ENCODE measurements at places on chromosomes 6 and 20.

GRCh38 chr6:21507811-21508210, 85.7 kb upstream of the SOX4 start:
- DNase-seq, result no peak

GRCh38 chr6:1496836-1497760, 107.7 kb downstream of the FOXF2 start:
- DNase-seq, result no peak

DNA sequence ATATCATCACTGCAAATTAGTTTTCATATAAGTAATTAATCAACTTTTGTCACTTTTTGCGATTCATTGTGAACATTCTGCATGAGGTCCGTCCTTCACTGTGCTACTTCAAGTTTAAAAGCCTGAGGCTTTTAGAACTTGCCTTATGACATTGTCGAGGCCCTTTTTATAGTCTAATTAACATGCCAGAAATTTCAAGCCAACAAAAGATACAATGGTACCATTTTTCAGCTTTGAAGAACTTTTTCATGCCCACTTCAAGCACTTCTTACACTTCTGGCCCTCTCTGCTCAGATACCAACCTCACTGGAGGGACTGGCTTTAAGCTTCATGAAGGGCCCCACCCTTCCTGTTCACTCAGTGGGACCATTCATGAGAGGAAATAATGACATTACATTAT, 323.1 kb downstream of the TPBG start:
- no peak for DNase-seq

DNA sequence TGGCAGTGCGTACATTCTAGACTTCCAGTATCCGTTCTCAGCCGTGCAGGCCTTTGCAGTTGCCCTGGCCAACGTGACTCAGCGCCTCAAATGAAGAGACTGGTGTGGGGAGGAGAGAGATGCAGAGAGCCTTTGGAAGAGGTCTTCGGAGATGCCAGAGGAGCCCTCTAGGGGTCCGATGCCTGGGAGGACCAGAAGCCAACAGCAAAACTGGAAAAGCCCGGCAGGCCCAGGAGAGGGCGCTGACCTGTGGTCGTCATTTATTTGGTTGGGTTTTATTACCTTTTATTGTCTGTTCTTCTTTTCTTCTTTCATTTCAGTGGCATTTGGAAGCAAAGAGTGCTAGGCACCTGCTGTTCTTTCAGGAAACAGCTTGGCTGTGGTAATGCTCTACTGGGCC, 53.3 kb upstream of the TMEM181 start:
- no peak for DNase-seq

GRCh38 chr20:34089175-34089479, 22.9 kb downstream of the EIF2S2 start:
- no peak for DNase-seq

DNA sequence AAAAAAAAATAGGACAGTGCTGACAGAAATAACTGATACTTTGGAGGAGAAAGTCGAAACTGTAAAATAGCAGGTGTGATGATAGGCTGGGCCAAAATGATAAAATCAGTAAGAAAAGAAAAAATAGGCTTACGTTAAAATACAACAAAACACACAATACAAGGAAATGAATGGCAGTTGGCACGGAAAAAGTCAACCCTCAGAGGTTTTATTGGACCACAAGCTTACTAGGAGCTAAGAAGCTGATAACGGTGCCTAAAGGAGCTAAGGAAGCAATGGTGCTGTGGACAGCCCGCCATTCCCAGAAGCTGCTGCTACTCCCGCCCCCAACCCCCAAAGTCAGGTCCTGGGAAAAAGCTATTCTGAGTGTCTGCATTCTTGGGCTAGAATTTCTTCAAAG, 55.9 kb upstream of the RNF146 start:
- DNase-seq, result no peak

DNA sequence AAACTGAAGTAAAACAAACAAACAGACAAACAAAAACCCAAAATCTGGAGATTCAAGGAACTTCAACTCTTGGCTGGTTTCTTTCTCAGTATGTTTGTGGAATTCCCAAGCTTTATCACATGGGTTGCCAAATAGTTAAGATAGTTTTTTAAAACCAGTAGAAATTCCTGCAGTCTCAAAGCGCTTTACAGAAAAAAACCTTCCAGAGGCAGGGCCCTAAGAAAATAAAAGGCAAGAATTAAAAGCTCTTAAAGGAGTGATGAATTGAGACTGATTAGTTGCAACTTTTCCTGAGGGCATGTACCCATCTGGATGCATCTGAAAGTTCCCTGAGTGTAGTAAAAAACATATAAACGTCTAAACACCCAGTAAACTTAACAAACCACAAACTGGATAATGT, 25.9 kb upstream of the PTCHD4 start:
- no peak for DNase-seq

- no peak for DNase-seq
Observed at GRCh38 chr20:22823119-22823518, 212.0 kb upstream of the SSTR4 start.

DNA sequence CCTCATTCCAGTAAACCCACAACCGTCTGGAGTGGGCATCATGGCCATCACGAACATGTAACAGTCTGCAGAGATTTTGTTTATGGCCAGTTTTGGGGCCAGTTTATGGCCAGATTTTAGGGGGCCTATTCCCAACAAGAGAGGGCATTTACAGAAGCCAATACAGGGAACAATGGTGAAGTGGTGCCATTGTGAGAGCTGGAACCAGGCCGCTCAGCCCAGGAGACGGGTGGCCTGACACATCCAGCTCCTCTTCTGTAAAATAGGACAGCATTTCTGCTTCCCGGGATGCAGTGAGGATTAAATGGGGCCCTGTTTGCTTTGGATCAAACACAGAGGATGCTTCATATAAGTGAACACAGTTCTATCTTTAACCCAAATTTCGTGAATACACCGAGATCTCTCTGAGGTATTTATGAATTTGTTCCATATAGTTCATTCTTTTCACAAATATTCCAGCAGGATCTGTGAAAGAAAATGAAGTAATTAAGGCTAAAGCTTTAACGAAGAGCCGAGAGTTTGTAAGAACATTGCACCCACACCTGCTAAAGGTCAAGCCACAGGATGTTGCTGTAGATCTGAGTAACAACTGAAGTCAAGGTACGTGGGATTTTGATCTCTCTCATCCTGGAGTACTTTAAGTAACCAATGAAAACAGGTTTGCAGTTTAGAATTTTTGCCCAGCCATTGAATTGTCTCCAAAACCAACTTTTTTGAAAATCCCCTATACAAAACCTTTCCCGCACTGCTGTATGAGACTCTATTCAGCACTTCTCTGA, 14.5 kb upstream of the SIRPG start:
- peak; percentile 45 for DNase-seq

DNA sequence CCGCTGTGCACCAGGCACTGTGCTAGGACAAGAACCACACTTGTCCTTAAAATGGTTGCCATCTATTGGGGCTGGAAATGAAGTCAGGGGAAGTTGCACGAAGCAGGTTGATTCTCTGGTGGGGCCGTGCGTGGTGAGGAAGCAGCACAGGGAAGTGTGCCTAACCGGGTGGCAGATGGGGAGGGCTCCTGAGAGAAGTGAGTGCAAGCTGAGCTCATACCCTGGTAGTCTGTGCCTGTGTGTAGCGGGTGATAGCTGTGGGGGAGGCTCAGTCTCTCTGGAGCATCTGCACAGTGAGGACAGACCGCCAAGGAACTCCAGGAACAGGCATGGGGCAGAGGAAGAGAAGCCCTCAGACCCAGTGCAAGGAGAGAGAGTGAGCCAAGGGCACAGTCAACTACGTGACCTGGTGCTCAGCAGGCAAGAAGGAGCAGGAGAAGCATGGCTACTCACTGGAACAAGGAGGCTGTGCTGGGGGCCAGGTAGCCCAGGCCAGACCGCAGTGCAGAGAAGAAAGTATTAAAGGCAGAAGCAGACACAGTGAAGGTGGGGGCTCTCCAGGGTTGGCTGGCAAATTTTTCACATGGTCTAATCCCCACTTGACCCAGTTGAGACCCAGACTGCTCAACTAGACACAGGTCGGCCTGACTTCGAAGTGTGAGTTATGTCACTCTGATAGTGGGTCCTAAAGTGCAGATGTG, 155.0 kb downstream of the CDH26 start:
- DNase-seq, result no peak

DNA sequence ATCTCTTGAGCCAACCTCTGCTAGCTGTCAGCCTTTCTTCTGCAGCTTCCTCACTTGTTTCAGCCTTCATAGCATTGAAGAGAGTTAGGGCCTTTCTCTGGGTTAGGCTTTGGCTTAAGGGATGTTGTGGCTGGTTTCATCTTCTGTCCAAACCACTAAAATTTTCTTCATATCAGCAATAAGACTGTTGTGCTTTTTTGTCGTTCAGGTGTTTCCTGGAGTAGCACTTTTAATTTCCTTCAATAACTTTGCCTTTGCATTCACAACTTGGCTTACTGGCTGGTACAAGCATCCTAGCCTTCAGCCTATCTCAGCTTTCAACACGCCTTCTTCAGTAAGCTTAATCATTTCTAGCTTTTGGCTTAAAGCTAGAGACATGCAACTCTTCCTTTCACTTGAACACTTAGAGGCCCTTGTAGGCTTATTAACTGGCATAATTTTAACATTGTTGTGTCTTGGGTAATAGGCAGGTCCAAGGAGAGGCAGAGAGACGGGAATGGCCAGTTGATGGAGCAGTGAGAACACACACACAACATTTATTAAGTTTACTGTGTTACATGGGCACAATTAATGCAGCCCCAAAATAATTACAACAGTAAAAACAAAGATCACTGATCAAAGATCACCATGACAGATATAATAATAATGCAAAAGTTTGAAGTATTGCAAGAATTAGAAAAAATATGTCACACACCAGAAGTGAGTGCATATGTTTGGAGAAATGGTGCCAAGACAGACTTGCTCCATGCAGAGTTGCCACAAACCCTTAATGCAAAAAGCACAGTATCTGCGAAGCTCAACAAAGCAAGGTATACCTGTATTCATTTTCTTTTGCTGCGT, 98.6 kb downstream of the HIVEP1 start:
- DNase-seq, result no peak

- no peak for DNase-seq
Observed at GRCh38 chr6:16049168-16049567, 79.7 kb upstream of the MYLIP start.

- DNase-seq, result no peak
Observed at GRCh38 chr6:134523903-134524650, 206.2 kb upstream of the SGK1 start.

DNA sequence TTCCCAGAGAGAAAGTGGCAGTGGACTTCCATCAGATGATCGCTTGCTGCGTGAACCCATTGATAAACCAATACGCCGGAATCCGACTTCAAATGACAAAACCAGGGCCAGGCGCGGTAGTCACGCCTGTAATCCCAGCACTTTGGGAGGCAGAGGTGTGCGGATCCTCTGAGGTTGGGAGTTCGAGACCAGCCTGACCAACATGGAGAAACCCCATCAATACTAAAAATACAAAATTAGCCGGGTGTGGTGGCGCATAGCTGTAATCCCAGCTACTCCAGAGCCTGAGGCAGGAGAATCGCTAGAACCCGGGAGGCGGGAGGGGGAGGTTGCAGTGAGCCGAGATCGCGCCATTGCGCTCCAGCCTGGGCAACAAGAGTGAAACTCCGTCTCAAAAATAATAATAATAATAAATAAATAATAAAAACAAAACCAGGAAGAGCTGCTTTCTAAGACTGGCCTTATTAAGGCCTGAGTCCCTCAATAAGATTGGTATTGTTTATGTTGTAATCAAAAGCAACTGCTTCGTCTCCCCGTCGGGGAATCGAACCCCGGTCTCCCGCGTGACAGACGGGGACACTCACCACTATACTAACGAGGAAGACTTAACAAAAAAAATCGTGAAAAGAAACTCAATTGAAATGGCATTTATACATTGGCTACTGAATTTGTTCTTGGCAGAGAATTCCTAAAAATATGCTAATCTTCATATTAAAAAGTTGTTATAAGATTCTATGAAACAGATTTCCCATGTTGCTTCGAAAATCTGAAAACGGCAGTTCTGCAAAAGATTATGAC, 110.2 kb upstream of the ZNF184 start:
- DNase-seq, result peak; percentile 84

DNA sequence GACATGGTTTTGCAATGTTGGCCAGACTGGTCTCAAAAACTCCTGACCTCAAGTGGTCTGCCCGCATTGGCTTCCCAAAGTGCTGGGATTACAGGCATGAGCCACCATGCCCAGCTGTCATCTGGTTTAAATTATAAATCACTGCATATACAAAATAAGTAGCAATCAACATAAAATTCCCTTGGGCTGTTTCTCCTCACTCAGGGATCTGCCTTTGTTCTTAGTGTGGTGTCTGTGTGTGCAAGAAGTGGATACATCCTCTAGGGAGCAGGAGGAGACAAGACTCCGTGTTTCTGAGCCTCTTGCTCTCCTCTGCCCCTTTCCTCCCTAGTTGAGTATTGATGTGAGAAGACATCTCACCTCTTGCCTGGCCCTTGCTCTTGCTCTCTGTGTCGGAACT, 65.2 kb upstream of the ADGRF4 start:
- no peak for DNase-seq

DNA sequence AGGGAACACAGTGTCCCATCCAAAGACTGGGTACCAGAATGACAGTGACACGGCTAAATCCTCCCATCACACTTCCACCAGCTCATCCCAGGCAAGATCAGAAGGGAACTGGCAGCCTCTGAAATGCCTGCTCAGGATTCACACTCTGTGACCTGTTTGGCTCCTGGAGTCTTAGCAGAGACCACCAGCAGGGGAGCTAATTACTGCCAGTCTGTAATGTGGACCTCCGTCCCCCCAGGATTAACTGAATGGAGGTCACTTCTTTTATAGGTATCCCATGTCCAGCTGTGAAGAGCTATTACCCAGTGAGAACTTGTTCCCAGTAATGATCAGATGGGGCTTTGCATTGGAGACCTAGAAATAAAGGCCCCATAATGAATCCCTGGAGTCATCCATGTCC, 45.2 kb downstream of the DEFB114 start:
- no peak for DNase-seq

DNA sequence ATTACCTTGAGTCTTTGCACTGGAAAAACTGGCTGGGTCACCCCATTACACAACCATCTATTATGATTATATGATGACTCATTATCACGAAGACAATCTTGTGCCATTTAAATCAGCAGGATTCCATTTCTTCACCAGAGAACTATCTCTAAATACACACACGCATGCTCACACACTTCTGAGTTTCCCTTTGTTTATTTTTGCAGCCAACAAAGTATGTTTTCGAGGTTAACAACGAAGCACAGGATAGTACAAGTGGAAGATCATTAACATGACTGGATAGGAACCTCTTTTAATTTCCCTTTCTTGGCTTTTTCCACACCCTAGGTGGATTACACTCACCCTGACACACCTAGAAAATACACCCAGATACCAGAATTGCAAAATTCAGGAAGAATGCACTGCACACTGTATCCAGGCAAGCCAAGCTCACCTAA, 18.9 kb downstream of the PERP start:
- DNase-seq, result no peak

GRCh38 chr20:60371384-60371783, 413.2 kb downstream of the CDH26 start:
- no peak for DNase-seq

Measured in activated CD4-positive, alpha-beta T cell treated with anti-CD3 and anti-CD28 coated beads, Interleukin-2, Interleukin-4, amounts not matched to agents 100 ng/mL and 50 ng/mL, durations not matched to agents 16 hours and 8 hours (primary cell).